ENCODE measurements at places on chromosomes 12 and 14.
A peak's percentile ranks its signal among the peaks of the same experiment; 100 is the strongest.

GRCh38 chr14:64536488-64537245 is 3.9 kb upstream of the HSPA2 start:
- DNase-seq = no peak

DNA sequence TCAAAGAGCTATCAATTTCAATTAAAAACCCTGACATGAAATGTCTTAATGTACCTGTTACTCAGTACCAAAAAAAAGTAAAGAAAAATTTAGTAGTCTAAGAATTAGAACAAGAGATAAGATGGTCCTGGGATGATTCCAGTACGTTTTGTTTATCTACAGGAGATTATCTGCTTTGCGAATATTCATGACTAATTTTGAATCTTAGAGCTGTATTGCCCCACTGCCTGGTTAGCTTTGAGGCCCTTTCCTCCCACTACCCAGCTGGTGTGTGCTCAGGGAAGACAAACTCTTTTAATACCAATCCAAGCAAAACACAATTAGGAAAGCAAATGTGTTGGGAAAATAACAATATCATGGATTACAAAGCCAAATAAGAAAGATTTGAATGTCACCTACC is 263.5 kb downstream of the FOXG1 start:
- DNase-seq = no peak

DNA sequence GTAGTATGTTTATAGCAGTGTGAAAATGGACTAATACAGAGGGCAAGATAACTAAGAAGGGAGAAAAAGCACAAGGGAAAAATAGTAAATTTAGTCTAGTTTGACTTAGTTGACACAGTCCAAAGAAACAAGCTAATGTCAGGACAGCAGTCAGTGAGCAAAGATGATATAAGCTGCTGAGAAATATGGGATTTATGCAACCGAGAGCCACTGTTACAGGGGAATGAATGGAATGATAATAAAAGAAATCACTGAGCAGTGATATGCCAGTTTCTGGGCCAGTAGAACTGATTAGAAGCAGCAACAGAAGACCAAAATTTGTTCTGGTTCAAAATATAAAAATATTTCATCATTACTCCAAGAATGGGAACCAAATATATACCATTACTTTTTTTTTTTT is 60.1 kb downstream of the R3HDM2 start:
- DNase-seq = no peak

GRCh38 chr12:64826234-64826633 is 1.8 kb downstream of the TBC1D30 start:
- DNase-seq = peak; percentile 51

- DNase-seq = no peak
Observed at GRCh38 chr14:65604535-65604934, 192.0 kb downstream of the FUT8 start.

DNA sequence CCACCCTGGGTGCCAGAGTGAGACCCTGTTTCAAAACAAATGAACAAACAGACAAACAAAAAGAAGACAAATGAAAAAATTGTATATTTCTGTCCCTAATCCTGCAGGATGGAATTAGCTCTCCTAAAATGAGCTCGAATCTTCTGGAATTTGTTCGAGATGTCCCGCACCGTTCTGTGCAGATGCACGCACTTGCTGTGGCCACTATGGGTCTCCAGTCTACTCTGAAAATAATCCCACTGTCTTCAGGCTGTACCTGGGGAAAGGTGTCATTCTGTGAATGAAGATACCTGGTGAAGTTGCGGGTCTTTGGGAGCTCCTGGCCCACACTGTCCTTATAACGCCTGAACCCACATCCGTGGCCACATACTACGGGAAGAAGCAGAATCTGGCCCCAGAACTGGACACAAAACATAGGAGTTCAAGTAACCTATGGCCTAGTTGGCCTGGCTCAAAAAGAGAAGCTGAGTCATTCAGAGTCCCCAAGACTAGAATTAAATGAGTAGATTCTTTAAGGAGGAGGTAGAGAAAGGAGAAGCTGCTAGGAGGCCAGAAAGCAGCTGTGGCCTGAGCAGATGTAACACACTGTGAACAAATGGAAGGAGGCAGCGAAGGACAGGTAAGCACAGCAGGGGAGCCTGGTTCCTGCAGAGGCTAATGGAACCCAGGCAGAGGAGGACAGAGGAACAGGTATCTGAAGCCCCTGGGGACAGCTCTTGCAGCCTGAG is 108.6 kb downstream of the FOXN3 start:
- DNase-seq = no peak

GRCh38 chr12:2234091-2234490 is 181.3 kb downstream of the CACNA1C start:
- DNase-seq = no peak

DNA sequence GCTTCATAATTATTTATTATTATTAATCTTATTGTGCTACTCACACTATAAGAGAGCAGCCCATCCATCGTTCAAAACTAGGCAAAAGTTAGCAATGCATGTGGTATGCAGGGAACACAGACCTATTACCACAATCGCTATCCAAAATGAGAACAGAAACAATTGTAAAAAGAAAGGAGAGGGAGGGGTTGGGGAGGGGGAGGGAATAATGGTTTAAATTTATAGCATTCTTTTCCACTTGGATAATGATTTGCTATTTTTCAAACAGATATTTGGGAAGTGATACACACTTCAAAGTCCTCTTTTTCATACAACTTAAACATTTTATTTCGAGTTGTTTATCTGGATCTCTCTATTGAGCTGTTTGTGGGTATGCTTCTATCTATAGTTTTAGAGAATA is 248.6 kb upstream of the SOX5 start:
- no peak for DNase-seq

GRCh38 chr12:103546959-103547358 is 40.1 kb upstream of the STAB2 start:
- no peak for DNase-seq

- DNase-seq = no peak
Observed at GRCh38 chr12:109542014-109542413, 31.3 kb downstream of the MMAB start.

DNA sequence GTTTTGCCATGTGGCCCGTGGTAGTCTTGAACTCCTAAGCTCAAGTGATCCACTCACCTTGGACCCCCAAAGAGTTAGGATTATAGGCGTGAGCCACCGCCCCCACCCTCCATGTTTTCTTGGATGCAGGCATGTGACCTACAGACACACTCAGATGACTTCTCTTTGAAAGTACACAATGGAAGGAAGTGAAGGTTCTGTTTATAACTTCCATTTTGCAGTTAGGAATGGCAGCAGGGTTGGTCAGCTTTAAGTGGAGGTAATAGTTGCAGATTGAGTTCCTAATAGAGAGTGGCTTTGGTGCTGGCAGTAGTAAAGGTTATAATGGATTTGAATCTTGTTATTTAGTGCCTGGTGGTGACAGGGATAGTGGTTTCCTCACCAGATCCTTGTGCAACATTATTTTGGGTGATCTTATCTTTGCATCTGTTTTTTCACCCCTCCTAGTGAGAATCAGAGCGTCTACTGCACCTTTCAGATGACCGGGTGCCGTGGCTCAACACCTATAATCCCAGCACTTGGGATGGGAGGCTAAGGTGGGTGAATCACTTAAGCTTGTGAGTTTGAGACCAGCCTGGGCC is 15.3 kb downstream of the LARP4 start:
- DNase-seq = no peak

GRCh38 chr12:94284046-94284445 is 135.7 kb downstream of the PLXNC1 start:
- no peak for DNase-seq

GRCh38 chr14:54784657-54785056 is 118.0 kb downstream of the GCH1 start:
- no peak for DNase-seq

GRCh38 chr12:101597164-101597563 is 2.4 kb downstream of the MYBPC1 start:
- no peak for DNase-seq

- DNase-seq = no peak
Observed at GRCh38 chr14:75831952-75832351, 149.8 kb downstream of the TGFB3 start.

DNA sequence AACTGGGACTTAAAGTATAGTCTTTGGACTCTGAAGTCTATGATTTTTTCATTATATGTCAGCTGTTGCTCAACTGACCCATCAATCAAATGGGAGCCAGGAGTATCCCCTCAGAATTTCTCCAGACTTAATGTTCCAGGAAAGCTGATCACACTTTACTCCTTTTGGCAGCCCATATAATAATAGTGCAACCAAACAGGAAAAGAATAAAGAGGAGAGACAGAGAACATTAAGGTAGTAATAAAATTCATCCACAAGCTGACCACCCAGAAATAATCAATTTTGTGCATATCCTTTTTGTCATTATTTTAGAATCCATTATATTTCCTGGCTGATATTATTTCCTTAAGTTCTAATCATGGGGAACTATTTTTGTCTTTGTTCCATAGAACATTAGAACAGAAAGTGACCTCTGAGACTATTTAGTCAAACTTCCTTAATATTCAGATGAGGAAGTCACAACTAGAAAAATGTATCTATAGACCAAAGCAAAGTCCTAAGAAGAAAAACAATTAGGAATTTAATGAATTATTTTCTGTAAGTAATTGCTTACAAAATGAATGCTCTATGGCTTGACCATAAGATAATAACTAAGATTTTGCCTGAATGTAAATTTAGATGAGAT is 238.1 kb upstream of the SEL1L start:
- DNase-seq = no peak

- DNase-seq = no peak
Observed at GRCh38 chr12:107079172-107080011, 14.0 kb downstream of the CRY1 start.

GRCh38 chr14:48900565-48900964 is 685.6 kb downstream of the RPS29 start:
- DNase-seq = no peak

- DNase-seq = no peak
Observed at GRCh38 chr14:34049790-34050189, 98.9 kb upstream of the EGLN3 start.

All from left renal cortex interstitium (tissue), 4 donors.